Esophagus squamous epithelium (tissue), 5 donors: ENCODE measurements at places on chromosomes 4 and X.

GRCh38 chrX:44843318-44843702, 511 bp upstream of the DUSP21 start:
- no peaks in the 10 kb centered on the region for H3K27me3 ChIP-seq
- no peak overlapping the region for H3K27ac ChIP-seq
- no peak for DNase-seq

DNA sequence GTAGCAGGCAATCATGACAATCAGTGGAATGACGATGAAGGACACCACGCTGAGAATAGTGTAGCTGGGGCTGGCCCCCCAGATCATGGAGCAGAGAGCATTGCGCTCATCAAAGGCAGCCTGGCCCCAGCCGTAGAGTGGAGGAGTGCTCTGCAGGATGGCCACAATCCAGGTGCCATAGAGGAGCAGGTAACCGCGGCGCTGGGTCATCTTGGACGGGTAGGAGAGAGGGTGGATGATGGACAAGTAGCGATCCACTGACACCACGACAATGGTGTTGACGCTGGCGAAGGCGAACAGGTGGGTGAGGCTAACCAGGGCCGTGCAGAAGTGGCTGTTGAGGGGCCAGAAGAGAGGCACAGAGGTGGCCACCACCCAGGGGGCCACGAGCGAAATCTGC, 2.8 kb downstream of the GPR101 start:
- DNase-seq: no peak
- H3K4me1 ChIP-seq: peaks cover 33% of the 10 kb centered on the region
- no peaks in the 10 kb centered on the region for H3K36me3 ChIP-seq
- H3K4me3 ChIP-seq: peak overlapping the region; percentile 45
- H3K27ac ChIP-seq: no peak overlapping the region

- H3K4me3 ChIP-seq: no peak overlapping the region
- no peak overlapping the region for H3K27ac ChIP-seq
- DNase-seq: no peak
These were observed 542.1 kb upstream of the HS3ST1 start for GRCh38 chr4:11970754-11971153.

DNA sequence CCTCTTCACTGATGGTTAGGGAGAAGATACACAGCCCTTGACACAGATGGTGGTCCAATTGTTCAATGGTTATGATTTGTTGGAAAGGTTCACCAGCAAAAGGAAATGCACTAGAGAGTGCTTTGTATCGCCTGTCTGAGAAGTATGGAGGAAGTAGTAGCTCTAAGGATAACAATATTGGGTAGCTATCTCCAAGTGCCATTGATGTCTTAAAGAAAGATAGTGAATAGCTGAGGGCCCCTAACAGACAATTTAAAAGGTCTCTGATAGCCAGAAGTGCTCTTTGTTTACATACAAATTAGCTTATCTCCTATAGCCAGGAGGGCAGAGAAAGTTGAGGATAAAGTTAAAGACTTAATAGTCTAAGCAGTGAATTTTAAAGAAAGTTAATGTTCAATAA, 33.9 kb upstream of the BLTP1 start:
- no peaks in the 10 kb centered on the region for H3K4me1 ChIP-seq
- no peak overlapping the region for H3K27ac ChIP-seq
- H3K36me3 ChIP-seq: no peaks in the 10 kb centered on the region
- no peaks in the 10 kb centered on the region for H3K27me3 ChIP-seq
- DNase-seq: no peak
- no peak overlapping the region for H3K4me3 ChIP-seq

DNA sequence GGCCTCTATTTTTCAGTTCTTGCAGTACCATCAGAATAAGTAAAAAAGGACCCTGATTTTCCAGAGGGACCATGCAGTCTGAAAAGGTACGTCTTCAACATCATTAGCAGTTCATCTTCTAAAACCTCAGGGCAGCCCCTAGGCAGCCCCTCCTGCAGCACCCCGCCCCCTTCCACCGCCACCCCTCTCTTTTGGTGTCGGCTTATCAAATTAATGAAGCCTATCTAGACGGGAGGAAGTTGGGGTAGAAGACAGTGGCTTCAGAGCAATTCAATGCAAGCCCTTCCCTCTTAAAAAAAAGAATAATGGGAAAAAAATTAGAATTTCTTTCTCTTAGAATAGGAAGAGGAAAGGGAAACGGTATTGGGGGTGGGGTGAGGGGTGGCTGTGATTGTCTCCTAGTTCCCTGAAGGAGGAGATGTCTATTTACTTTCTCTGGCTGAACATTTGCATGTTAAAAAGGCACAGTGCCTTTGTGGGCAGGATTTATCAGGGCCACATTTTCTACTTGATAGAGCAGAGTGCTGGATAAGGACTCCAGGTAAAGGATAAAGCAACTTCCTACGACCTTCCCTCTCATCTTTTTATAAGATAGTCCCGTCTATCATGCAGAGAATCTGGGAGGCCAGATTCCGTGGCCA, 159.4 kb downstream of the MGST2 start:
- no peaks in the 10 kb centered on the region for H3K4me1 ChIP-seq
- no peaks in the 10 kb centered on the region for H3K36me3 ChIP-seq
- no peak for DNase-seq
- no peaks in the 10 kb centered on the region for H3K27me3 ChIP-seq

- no peak for DNase-seq
- no peak overlapping the region for H3K4me3 ChIP-seq
- H3K27ac ChIP-seq: no peak overlapping the region
- H3K36me3 ChIP-seq: no peaks in the 10 kb centered on the region
- H3K27me3 ChIP-seq: no peaks in the 10 kb centered on the region
These were observed 161.6 kb upstream of the MID1 start for GRCh38 chrX:10781847-10782530.

DNA sequence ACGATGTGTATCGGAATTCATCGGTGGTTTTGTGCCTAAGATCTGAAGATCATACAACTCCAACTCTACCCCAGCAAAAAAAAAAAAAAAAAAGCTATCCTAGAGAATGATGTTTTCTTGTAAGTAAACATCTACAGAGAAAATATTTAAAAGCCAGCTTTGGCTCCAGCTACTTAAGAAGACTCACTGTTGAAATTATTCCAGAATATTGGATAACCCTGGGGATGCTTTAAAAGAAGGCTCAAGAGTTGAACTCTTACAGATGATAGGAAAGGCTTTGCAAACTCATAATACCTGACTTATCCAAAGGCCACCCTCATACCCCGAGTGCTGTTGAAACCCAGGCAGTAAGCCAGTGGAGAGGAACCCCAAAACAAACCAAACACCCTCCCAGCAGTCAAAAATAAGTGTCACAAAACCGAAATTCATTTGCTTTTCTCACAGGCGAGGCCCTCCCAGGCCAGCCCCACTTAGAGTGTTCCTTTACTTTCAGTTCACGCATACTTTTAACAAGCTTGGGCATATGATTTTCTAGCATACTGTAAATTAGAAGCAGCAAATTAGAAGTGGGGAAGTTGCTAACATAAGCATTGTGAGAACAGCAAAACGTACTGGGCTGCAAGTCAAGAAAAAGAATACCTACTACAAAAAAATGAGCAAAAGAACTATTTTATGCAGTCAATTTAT, 2.7 kb upstream of the AMELX start:
- H3K27me3 ChIP-seq: no peaks in the 10 kb centered on the region
- no peak overlapping the region for H3K4me3 ChIP-seq
- no peaks in the 10 kb centered on the region for H3K4me1 ChIP-seq
- no peak overlapping the region for H3K27ac ChIP-seq
- no peaks in the 10 kb centered on the region for H3K36me3 ChIP-seq
- DNase-seq: no peak

- no peaks in the 10 kb centered on the region for H3K27me3 ChIP-seq
- H3K36me3 ChIP-seq: no peaks in the 10 kb centered on the region
- no peak overlapping the region for H3K27ac ChIP-seq
- H3K4me1 ChIP-seq: peaks cover 44% of the 10 kb centered on the region
These were observed 8.0 kb downstream of the BGN start for GRCh38 chrX:153502796-153503195.
